Smooth muscle cell of the coronary artery (primary cell): ENCODE measurements at places on chromosomes 6 and 20. TPM values are rescaled to one million over a fixed set of nuclear protein-coding genes. Genes with fewer than 3 reads are reported as not detected.

The PI16 gene
- total RNA-seq, result under 0.01 and 18.0 TPM in 2 replicates

The BTNL2 gene
- 0.12 TPM in 1 of 2 replicates, not detected in the other for total RNA-seq

The FOXQ1 gene
- total RNA-seq, result not detected in 2 replicates

The RIPPLY2 gene
- total RNA-seq, result under 0.01 TPM in 1 of 2 replicates, not detected in the other

The GID8 gene
- total RNA-seq, result 37.5 and 39.4 TPM in 2 replicates

The RNF5 gene
- total RNA-seq, result 29.3 and 31.0 TPM in 2 replicates

The FERMT1 gene
- total RNA-seq, result 1.3 and 5.2 TPM in 2 replicates

The PRR18 gene
- not detected in 2 replicates for total RNA-seq

The KCNK16 gene
- not detected in 2 replicates for total RNA-seq

The PPP1R14C gene
- total RNA-seq, result 0.90 and 3.2 TPM in 2 replicates

The ETV7 gene
- total RNA-seq, result 0.75 and 2.8 TPM in 2 replicates

The EPB41L2 gene
- total RNA-seq, result 52.9 and 105 TPM in 2 replicates

The BTN3A1 gene
- 12.9 and 67.2 TPM in 2 replicates for total RNA-seq
